NCI-H2171 treated with DMSO at 0.1 percent for 48 hours (cell line): ENCODE measurements at places on chromosomes 3 and 15.

DNA sequence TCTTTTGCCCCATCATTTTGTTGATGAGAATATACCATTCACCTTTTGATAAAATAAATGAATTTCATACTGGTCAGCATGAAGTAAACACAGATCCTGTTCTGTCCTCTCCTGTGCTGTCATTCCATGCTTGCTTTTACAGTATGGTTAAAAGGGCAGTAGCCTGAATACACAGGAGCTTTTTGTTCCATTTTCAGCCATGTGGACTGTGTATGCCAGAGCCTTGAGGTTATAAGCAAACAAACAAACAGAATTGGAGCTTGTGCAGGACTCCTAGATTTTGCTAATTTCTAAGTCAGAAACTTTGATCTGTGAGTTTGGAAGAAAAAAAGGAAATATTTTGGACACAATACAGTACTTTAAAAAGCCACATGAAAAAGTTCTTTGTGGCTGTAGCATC is 91.9 kb downstream of the LRRC28 start:
- DNase-seq: no peak

- DNase-seq: no peak
Observed at GRCh38 chr15:82699726-82700125, 9.9 kb downstream of the AP3B2 start.

- DNase-seq: no peak
Observed at GRCh38 chr15:63045465-63045840, 2.9 kb downstream of the TPM1 start.

DNA sequence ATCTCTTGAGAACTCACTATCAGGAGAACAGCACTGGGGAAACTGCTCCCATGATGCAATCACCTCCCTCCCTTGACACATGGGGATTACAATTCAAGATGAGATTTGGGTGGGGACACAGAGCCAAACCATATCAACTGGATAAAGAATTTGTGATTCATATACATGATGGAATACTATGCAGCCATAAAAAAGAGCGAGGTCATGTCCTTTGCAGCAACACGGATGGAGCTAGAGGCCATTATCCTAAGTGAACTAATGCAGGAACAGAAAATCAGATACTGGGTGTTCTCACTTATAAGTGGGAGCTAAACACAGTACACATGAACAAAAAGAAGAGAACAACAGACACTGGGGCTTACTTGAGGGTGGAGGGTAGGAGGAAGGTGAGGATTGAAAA is 17.0 kb downstream of the SPG11 start:
- no peak for DNase-seq

- DNase-seq: no peak
Observed at GRCh38 chr3:36919439-36920160, 25.3 kb downstream of the TRANK1 start.
